ENCODE measurements at places on chromosomes 12 and 14. TPM values are rescaled to one million over a fixed set of nuclear protein-coding genes. Genes with fewer than 3 reads are reported as not detected.

Gene AQP5
- 1.2 TPM for total RNA-seq

Gene MFAP5
- 59.7 TPM for total RNA-seq

Gene FAIM2
- 0.58 TPM for total RNA-seq

Gene GUCY2C
- not detected for total RNA-seq

Gene LRRK2
- 23.3 TPM for total RNA-seq

Measured in aorta (tissue), 5 donors.